Mammary epithelial cell (primary cell): ENCODE measurements at places on chromosomes 3 and 15.

DNA sequence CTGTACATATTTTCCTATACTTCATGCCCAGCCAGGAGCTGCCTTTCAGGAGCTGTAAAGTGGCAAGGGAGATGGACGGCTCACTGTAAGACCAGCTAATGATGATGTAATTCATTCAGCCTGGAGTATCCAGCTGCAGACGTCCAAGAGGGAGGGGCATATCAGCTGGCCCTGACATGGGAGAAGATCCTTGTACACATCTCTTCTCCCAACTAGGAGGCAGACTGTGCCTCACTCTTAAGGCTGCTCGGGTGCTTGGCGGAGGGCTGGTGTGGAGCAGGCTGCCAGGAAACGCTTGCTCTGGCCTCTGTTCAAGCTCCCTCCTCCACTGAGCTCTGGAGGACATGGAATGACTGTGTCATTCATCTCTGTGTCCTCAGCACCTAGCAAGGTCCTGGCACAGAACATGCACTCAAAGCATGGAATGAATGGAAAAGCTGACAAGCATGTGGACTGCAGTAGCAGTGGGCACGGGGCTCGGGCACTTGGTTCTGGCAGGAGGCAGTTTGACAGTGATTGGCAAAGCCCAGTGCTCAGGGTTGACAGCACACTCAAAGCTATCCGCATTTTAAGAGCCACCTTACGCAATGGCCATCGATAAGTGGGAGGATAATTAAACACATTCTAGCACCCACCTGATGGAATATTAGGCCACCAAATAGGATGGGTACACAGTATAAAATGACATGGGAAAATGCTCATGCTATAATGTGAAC is 72.4 kb downstream of the TBC1D2B start:
- DNase-seq, result peak; percentile 12

GRCh38 chr15:71055461-71055860 is 59.8 kb upstream of the THSD4 start:
- DNase-seq, result peak; percentile 59

DNA sequence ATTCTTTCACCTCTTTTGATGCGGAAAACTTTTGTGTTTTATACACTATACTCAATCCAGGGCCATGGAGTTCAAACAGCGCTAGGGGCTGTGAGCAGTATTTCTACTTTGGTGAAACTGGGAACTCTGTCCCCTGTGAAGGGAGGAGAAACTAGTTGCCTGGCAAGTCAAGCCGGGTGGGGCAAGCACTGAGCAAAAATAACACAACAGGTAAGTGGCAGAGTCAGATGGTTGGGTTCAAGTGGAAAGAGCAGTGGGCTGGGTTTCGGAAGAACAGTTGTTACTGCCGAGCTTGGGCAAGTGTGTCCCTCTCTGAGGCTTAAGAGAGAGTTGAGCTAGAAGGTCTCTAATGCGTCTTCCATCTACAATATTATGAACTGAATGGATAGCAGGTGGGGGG is 59.7 kb upstream of the ROPN1 start:
- no peak for DNase-seq

DNA sequence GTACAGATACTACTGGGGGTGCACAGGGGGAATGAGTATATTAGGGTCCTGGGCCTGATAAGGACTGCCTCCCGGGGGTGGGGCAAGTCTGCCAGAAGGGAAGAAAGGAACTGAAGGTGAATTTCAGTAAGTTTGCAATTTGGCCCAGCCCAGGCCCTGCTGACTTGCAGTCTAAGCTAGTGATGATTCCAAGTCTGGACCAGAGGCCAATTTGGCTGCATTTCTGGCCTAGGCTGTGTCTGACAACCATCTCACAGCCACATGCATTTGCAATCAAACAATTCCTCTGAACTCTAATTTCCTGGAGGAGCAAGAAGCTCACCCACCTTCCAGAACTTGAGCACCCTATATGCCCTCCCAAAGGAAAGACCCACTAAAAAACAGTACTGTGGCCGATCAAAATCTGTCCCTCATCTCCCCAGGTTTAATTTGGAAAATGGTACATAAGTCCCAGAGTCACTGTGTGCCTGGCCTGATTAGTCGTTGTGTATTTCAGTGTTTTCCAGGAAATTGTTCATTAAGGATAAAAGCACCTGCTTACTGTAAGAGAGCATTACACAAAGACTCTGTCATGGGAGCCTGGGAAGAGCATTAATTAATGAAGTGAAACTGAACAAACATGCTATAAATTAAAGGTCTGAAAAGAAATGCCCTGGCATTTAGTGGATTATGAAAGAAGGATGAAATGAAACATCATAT is 114.5 kb downstream of the MEGF11 start:
- no peak for DNase-seq

DNA sequence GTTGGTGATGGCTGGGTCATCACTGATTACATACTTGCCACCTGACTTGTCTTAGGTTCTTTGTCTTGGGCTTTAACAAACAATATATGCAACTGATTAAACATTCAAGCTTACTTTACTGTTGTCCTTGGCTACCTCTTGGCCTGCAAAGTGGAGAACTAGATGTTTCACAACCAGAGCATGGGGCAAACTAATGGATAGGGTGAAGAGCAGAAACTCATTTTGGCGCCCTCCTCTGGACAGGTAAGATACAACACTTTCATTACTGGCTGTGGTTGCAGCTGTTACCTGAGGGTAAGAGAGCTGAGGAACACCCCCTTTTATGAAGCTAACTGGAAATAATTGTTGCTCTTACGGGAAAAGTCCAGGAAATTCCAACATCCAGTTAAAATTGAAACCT is 262.1 kb downstream of the NAALADL2 start:
- peak; percentile 41 for DNase-seq

GRCh38 chr3:25426408-25426807 is 1.7 kb upstream of the RARB start:
- DNase-seq, result peak; percentile 55

DNA sequence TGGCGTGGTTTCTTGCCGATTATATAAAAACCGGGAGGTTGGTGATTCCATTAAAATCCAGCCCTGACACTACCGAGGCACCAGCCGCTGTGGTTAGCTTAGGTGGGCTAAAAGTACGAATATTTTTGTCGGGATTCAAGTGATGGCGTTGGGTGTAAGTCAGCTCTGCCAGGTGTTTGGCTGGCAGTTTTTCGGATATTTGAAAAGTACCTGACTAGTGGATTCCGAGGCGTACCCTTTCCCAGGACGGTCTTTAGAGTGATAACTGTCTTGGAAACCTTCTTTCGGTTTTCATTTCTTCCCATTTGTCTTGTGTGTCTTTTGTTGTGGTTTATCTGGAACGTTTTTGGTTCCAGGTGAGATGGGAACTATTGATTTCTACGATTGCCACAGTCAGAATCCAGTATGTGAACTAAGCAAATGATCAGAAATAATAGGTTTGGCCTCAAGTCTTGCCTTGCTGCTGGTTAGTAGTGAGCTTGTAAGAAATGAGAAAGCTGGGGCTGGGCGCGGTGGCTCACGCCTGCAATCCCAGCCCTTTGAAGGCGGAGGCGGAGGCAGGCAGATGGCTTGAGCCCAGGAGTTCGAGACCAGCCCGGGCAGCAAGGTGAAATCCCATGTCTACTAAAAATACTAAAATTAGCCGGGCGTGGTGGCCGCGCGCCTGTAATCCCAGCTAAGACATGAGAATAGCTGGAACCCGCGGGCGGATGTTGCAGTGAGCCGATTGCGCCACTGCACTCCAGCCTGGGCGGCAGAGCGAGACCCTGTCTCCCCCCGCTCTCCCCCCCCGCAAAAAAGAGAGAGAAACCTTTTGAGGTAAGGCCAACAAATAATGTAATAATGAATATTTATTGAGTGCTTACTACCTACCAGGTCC is 1.4 kb downstream of the FYTTD1 start:
- peak; percentile 57 for DNase-seq

- DNase-seq, result peak; percentile 46
Measured at GRCh38 chr15:88894819-88895767, at the start of gene HAPLN3. Gene HAPLN3 (minus strand): TSS chr15:88895544. CDS start chr15:88887298, 8,246 bp downstream.

GRCh38 chr3:32586356-32586755 is 15.7 kb upstream of the DYNC1LI1 start:
- no peak for DNase-seq

DNA sequence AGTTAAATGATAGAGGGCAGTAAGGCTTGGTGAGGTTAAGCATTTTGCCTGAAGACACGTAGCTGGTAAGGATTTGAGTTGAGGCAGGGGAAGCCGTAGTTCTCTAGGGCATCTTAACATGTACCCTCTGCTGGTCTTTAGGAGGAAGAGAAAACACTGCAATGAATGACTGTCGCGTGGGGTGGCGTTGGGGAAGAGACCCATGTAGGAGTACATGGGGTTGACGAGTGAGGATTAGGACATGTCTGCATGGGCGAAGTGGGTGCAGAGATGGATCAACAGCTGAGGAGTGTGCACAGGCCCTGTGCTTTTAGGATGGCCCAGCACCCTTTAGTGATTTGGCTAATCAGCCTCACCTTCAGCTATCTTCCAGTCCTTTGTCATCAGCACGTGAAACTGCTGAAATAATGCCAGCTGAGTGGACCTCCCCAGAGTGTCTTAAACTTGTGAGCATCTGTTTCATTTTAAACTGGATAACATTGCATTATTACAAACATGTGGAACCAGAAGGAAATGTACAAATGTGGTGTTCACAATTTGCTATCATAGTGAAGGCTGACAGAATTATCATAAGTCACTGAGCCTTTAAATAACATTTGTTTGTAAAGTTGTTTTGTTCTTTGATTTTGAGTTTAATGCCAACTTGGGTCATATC is 15.3 kb downstream of the P2RY14 start:
- DNase-seq, result no peak

DNA sequence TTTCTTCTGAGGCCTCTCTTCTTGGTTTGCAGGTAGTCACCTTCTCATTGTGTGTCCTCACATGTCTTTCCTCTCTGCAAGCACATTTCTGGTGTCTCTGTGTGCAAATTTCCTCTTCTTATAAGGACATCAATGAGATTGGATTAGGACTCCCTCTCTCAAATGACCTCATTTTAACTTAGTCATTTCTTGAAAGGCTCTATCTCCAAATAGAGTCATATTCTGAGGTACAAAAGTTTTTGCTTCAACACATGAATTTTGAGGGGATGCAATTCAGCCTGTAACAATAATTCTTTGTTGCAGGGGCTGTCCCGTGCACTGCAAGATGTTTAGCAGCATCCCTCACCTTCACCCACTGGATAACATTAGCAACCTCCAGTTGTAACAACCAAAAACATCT is 115.0 kb upstream of the DCBLD2 start:
- no peak for DNase-seq

DNA sequence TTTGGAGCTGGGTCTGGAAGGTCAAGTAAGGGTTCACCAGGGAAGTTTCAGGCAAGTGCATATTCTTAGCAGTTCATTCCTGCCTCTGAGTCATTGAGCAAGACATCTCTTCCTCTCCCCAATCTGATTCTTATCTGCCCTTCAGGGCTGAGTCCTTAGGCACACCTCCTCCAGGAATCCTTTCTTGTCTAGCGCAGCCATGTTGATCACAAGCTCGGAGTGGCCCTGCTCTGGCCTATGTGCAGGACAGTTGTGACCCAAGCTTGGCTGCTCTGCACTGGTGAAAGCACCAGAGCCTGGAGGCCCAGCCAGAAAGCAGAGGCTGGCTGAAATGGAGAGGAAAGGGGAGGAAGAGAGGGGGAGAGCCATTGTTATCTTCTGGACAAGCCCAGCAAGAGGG is 30.9 kb upstream of the MRPS22 start:
- DNase-seq, result peak; percentile 67

DNA sequence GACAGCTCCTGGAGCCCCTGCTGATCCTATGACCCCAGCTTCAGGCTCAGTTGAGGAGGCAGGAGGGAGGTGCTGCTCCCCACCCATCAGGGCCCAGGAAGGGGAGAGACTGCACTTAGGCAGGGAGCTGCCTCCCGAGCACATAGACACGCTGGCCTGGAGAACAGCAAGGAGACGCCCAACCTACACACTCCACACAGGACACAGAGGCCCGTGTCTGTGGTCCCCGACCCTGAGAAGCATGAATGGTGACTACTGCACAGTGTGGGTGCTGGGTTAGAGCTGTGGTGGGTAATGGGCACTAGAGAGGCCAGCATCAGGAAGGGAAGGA is 1.1 kb upstream of the HHATL start:
- DNase-seq, result no peak

DNA sequence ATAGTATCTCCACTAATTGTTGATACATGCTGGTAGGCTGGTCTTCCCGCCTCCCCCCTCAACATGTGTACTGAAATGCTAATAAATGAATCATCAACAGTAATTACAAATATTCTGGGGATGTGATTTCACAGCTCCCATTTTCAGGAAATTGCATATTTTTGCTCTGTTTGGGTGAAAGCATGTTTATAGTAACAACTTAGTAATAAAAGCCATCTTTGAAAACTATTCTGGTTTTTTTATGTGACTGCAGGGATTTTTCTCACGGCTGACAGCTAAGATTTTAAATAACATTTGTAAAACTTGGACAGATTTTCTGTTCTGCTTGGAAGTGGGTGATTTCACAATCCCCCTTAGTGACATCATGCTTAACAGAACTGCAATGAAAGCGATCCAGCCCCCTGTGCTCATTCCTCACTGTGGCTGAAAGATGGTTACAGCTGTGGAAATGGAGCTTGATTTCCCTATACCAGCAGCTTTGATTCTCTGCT is 25.6 kb upstream of the FAM174B start:
- DNase-seq, result no peak

GRCh38 chr3:116316771-116317170 is 128.5 kb downstream of the LSAMP start:
- no peak for DNase-seq

- DNase-seq, result peak; percentile 43
Measured at GRCh38 chr3:41199866-41200668, 762 bp downstream of the CTNNB1 start.

DNA sequence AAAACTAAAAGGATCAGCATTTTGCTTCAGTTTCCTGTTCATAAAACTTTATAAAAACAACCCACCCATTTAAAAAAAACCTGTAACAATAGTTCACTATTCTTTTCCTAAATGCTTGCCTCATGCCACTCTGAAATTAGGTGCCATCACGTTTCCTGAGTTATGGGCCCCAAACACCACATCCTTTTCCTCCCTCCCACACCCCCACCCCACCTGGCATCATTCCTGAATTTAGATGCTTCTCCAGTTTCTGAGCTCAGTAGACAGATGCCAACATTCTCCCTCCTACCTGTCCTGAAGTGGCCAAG is 11.9 kb upstream of the ARHGEF3 start:
- DNase-seq, result peak; percentile 20

DNA sequence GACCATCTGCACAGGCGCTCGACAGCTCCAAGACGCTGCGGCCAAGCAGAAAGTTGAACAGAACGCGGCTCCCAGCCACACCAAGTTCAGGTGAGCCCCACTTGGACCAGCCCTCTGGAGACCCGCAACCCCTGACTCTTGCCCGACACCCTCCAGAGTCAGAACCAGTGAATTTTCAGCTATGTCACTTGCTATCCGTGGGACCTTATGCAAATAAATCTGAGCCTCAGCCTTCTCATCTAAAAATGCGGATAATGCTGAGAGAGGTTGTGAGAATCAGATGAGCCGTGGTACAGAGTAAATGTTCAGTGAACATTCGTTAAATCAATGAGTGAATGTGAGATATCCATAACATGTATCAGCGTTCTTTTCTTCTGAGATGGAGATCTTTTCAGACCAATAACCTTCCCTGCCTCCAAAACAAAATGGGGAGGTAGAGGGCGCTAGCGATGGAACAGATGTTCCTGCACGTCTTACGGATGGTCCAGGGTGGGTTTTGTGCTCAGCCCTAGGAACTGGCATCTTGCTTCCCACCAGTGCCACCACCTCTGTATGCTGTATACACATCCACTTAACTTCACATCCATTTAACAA is 524 bp downstream of the MRPS11 start:
- no peak for DNase-seq
